Activated CD4-positive, alpha-beta T cell treated with anti-CD3 and anti-CD28 coated beads for 1 hour (primary cell): ENCODE measurements at places on chromosomes 1 and 21.

GRCh38 chr21:15061747-15062605 is 2.8 kb downstream of the NRIP1 start:
- DNase-seq, result no peak

GRCh38 chr1:2935184-2935583 is 86.1 kb upstream of the ACTRT2 start:
- DNase-seq, result no peak

DNA sequence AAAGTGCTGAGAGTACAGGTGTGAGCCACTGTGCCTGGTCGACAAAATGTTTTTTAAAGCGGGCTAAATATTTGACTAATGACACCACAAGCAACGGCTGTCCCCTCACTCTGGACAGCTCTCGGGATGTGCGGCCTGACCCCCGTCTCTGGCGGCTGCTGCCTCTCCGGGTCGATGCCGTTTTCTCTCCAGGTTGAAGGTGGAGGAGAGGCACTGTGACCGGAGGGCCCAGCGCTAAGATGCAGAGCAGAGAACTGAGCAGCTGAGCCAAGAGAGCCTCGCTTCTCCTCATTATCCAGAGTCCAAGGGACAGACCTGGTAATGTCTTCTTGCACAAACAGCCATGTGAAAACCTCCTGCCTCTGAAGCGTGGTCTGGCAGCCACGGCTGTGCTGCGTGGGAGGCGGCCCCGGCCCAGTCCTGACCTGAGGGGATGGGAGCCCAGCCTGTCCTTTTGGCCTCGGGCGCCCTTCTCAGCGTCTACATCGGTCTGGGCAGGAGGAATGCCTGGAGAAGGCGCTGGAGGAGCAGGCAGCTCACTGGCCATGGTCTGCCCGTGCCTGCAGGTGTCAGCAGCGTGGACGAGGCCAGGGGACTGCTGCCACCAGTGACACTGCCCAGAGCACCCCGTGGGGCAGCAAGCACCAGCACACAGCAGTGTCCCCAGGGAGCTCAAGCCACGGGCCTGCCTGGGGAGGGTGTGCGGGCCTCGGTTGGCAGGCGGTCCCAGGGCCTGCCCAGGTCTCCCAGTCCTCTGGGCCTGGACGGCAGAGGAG is 10.3 kb downstream of the MORN1 start:
- no peak for DNase-seq

DNA sequence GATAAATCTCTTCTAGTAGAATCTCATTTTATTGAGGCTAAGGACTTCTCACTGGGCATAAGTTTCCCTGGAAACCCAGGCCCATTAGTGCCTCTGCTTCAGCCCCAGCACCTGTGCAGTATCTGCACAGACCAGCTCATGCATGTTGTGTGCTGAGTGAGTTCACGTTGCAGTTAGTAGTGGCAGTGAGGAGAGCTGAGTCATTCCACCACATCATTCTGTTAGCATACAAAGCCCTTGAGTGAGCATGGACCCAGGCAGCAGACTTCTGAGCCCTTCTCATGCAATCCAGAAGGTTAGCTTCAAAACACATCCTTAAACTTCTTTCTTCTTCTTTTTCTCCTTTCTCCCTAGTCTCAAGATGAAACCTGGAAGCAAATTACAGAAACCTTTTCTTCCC is 45.8 kb upstream of the NTPCR start:
- no peak for DNase-seq

- DNase-seq, result no peak
Observed at GRCh38 chr1:101005871-101006270, 19.7 kb downstream of the DPH5 start.

DNA sequence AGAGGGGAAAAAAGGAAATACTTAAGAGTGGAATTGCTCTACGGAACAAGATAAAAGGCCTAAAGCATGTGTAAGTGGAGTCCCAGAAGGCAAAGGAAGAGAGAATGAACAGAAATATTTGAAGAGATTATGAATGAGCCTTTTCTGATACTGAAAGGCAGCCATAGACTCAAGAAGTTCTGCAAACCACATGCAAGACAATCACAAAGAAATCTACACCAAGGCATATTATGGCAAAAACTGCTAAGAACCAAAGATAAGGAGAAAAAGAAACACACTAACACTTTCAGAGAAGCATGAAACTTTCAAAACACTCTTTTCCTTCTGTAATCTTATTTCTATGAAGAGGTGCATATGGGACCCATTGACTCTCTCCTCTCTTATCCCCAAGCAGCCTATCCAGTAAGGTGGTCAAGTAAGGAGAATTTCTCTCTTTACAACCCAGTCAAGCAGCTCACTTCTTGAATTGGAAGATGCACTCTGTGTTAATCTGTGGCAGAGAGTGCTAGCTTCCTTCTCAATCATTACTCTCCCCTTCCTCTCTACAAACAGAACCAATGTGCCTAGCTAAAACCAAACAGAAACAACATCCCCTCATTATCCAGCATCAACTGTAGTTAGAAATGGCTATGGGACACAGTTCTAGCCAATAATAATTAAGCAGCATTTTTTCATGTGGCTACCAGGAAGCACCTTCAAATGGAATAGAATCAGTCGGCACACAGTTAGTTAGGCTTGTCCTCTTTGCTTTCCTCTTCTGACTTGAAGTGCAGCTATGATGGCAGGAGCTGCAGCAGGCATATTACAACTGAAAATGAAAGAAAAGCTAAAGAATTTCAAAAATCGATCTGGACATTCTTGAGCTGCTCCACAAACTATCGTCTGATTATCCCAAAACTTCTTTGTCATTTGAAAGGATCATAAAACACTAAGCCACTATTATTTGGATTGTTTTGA is 25.9 kb downstream of the KRTAP19-8 start:
- no peak for DNase-seq

DNA sequence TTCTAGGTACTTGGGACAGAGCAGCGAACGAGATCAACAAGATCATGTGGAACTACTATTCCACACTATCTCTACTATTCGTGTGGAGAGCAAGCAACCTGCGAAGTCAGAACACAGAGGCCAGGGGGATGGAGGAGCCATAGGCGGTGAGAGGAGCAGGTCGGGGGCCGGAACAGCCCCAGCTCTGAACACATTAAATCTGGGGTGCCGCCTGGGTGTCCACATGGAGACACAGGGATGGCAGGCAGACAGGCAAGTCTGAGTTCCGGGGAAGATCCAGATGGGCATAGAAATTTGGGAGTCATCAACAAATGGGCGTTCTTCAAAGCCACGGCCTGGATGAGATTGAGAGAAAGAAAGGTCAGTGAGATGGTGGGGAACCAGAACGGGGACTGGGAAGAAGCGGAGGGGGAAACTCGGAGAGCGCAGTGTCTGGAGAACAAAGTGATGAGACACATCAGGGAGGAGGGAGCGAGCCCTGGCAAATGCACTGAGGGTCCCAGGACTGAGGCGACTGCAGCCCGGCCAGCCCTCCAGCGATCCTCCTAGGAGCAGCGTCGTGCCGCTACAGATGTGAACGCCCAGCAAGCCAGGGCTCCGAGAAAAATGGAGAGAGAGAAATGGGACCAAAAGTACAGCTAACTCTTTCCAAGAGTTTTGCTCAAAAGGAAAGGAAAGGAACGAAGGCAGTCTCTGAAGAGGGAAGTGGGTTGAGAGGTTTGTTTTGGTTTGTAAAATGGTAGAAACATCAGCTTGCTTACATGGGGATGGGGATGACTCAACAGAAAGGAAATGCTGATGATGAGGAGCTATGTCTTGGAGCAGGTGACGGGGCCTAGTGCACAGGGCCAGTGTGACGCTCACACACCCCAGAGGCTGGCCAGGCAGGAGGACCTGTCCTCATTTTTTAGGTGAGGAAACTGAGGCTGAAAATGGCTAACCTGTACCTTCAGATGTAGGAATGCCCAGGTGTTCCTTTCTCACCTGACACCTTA is 84.5 kb downstream of the GLIS1 start:
- no peak for DNase-seq

- DNase-seq, result no peak
Observed at GRCh38 chr1:218273762-218274479, 11.2 kb upstream of the RRP15 start.

DNA sequence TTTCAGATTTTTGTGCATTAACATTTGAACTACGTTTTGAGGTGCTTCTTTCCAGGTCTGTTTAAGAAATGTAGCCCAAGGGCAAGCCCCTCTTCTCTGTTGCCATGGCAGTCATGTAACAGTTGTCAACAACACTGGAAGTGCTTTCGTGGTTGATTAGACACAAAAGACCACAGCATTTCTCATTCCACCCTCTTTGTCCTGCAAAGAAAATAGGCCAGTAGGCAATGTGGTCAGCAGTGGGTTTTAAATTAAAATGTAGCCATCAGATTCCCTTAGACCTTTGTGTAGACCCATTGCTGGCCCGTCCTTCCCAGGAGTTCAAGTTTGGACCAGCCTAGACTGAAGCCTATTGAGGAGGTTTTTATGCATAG is 35.4 kb downstream of the VANGL1 start:
- no peak for DNase-seq

DNA sequence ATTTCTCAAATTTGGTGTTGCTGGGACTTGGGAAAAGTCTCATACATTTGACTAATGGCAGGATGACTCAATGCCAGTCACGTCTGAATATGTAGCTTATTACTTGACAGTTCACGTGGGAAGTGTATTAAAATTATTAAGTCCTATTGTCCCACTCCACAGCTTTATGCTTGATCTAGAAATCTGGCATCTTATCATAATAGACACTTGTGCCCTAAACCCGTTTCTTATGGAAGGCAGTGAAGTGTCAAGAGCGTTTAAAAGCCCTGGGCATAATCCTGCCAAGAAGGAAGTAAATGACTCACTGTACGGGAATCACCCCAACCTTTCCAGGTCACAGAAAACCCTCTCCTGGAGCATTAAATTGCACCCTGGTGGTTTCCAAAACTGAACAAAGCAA is 207.4 kb downstream of the APP start:
- DNase-seq, result no peak

DNA sequence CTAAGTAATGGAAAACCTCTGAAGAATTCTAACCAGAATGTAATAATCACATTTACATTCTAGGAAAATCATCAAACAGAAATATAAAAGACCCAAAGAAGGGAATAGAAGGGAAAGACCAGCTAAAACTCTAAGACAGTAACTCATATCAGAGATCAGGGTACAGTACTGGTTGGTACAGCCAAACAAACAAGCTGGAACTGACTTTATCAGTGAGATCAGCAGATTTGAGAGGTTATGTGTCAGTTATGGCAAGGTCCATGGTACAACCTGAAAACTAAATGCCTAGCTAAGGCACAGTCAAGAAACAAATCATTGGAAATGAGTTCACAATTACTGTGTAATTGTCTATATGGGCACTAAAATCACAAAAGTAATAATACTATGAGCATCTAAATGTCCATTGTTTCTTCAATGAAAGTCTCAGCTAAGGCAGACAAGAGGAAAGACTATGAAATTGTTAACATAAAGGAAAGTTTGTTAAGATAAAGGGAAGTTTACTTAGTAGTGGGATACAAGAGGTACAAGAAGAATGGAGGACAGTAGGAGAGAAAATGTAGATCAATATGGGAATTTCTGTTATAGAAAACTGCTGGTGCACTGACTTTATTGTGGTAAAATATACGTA is 75.8 kb downstream of the TRIM33 start:
- no peak for DNase-seq

- DNase-seq, result no peak
Observed at GRCh38 chr21:21845901-21846300, 847.7 kb downstream of the NCAM2 start.

DNA sequence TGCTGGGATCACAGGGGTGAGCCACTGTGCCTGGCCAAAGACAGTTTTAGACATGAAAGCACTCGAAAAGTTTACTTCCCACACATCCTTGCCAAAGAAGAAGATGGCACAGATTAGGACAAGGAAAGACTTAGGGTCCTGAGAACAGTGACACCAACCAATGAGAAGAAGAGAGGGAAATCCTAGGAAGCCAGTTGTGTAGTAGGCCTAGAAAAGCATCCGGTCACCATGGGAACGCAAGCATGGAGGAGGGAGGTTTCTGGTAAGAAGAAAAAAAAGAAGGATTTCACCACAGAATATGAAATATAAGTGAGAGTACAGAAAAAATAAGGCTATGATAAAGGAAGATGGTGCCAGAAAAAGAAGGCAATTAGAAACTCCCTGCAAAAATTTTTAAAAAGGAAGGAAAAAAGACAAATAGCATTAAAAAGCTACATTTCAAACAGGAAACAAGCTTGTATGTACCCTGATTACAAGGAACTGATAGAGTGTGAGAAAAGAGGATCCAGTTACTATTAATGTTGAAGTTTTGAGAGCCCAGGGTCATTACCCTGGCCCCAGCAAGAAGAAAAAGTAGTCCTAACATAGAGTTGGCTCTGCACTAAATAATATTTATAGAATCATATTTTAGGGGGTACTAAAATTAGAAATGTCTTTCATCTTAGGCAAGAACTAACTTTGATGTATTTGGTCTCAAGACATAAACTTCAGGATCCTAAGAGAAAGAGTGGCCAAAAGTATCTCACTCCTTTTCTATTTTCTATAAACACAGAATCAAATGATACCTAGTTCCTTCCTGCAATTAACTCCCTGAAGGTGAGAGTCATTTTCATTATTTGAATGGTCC is 16.1 kb downstream of the DIPK1A start:
- DNase-seq, result no peak

GRCh38 chr1:218298398-218298797 is 13.3 kb downstream of the RRP15 start:
- no peak for DNase-seq

GRCh38 chr21:28016571-28016970 is 976.1 kb downstream of the LTN1 start:
- DNase-seq, result no peak

GRCh38 chr21:45196620-45197019 is 91.1 kb downstream of the POFUT2 start:
- no peak for DNase-seq

DNA sequence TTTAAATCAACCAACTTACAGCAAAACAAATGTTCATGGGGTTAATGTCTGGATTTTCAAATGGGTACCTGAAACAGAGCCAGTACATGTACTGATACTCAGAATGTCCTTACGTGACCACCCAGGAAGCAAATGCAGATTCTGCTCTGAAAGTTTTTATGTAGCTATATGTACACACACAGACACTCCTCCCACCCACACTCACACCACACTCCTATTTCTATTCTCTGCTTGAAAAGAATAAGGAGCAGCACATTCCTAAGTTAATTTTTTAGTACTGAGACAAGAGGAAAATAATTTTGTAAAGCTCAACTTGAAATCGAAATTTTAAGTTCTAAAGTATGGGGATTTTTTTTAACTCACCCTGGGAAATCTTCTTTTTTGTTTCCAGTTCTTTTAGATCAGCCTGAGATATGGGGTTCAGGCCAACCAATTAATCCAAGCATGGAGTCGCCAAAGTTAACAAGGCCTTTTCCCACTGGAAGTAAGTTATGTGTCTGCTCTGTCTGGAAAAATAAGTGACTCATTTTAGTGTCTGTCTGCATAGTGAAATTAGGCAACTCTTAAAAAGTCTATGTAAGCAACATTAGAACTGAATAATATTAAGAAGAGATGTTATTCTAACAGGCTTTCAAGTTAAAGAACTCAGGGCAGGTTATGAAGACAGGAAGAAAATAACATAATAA is 75.5 kb upstream of the DYNLT5 start:
- no peak for DNase-seq

- no peak for DNase-seq
Observed at GRCh38 chr1:230293390-230293700, 132.8 kb downstream of the PGBD5 start.

- DNase-seq, result no peak
Observed at GRCh38 chr1:44994309-44994898, 8.0 kb upstream of the EIF2B3 start.
